Activated T-cell treated with anti-CD3 and anti-CD28 coated beads for 24 hours (primary cell): ENCODE measurements at places on chromosomes 7 and 10.
A peak's percentile ranks its signal among the peaks of the same experiment; 100 is the strongest.

DNA sequence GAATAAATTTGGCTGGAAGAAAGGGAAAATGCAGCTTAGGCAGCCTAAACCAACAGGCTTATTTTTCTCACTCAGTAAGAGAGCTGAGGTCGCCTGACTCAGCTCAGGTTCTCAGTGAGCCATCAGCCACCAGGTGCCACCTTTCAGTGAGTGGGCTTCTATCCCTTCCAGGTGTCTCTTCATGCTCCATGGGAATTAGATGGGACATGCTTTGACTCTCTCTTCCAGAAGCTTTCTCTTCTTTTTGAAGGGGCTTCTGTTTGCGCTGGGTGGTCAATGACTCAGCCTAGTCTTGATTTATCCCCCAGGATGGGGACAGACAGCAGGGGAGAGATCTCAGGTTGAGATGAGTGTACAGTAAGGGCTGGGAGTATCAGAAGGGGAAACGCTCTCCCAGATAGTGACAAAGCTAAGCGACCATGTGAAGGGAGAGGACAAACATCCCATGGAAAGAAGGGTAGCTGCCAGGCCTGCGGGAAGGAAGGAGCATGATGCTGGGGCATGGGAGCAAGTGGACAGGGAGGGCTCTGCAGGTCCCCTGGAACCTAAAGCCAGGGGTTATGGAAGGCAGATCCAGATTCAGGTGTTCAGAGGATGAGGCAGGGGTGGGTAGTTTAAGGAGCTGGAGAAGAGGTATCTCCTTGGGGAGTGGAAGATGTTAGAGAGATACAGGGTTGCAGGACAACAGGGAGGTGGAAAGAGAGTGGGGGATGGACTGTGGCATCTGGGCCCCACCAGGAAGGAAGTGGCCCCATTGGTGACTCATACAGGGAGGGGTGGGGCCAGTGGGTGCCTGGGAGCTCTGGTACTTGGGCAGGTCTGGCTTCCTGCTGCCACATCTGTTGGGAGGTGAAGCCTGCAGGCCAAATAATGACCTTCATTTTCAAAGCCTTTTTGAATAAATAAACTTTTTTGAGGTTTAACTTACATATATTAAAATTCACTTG, 32.5 kb downstream of the OGDH start:
- DNase-seq: peak; percentile 79

GRCh38 chr10:122659126-122659525, 40.5 kb downstream of the C10orf120 start:
- DNase-seq: no peak

- no peak for DNase-seq
Observed at GRCh38 chr10:10014846-10015245, 1002.8 kb upstream of the CELF2 start.

- DNase-seq: no peak
Observed at GRCh38 chr7:87328281-87328680, 17.2 kb upstream of the CROT start.

GRCh38 chr10:104329735-104330134, 8.5 kb downstream of the ITPRIP start:
- no peak for DNase-seq

DNA sequence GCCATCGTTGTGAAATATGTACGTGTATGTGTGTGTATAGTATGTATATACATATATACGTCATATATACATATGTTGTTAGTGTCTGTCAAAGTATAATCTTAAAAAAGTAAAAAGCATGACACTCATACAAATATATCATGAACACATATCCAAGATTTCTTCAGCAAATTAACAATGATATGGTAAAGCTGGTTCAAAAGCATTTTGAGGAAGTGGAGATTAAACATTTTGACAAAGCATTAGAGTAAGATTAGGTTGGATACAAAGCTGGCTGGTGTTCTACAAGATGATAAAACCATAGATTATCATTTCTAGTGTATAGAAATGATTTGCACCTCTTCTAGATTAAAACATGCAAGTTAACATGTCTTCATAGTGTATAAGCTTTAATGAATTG, 771 bp upstream of the NUDCD3 start:
- no peak for DNase-seq

- no peak for DNase-seq
Observed at GRCh38 chr10:91389636-91390512, 20.3 kb upstream of the HECTD2 start.

- no peak for DNase-seq
Observed at GRCh38 chr7:32489788-32490126, 423 bp downstream of the LSM5 start.

DNA sequence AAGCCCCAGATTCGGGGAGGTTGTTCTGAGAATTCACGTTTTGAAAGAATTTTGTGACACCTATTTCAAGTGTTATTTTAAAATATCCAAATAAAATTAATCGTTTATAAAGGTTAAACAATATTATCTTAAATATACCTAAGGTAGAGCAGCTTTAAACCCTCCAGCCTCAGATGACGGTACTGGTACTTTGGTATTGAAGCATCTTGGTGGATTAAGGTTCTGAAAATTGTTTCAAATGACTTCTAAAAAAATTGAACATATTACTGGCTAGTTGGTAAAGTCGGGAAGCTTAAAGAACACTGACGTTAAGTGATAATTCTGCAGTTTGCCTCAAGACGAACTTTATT, 392 bp upstream of the HUS1 start:
- no peak for DNase-seq

- DNase-seq: peak; percentile 23
Observed at GRCh38 chr10:101301111-101301731, 52.7 kb upstream of the BTRC start.
